ENCODE measurements at places on chromosomes 6 and 20.

GRCh38 chr20:33124994-33125393, 43.0 kb upstream of the BPIFA2 start:
- no peak for DNase-seq

- no peak for DNase-seq
Observed at GRCh38 chr6:34018026-34018425, 127.9 kb downstream of the GRM4 start.

DNA sequence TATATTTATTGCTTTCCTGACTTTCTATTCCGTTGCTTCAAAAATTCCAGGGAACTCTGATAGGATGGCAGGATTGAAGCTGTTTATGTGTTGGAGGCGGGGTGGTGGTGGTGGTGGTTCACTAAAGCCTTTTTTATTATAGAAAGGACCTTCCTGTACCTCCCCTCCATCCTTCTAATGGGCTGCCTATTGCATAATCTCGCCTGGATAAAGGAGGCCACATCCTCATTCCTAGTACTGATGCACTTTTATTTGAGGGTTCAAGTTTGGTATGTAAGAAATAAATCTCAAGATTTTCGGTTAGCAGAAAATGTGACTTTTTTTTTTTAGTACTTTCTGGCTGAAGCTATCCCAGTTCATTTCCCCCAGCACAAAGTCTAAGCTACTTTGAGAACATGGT, 18.7 kb upstream of the CTAGE9 start:
- no peak for DNase-seq

DNA sequence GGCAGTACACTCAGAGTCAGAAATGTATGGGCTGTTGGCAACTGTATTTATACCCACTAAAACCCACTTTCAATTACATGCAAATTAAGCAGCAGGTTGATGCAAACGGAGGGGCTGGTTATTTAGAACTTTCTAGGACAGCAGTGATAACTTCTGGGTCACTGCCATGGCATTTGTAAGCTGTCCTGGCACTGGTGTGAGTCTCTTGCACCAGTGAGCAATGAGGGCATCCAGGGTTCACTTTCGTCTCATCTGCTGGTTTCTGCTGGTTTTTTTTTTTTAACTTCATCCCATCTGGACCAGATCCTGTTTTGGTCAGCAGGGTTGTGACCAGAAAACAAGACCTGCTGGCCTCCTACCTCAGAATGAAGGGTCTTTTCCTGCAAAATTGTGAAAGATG, 49.2 kb downstream of the CDH26 start:
- no peak for DNase-seq

GRCh38 chr20:20338133-20338730, 29.7 kb upstream of the INSM1 start:
- DNase-seq = no peak

- no peak for DNase-seq
Observed at GRCh38 chr20:25196786-25197120, 1.2 kb downstream of the ENTPD6 start.

Measured in ecto neural progenitor cell (in vitro differentiated cells).